ENCODE measurements at places on chromosomes 5 and 9.

DNA sequence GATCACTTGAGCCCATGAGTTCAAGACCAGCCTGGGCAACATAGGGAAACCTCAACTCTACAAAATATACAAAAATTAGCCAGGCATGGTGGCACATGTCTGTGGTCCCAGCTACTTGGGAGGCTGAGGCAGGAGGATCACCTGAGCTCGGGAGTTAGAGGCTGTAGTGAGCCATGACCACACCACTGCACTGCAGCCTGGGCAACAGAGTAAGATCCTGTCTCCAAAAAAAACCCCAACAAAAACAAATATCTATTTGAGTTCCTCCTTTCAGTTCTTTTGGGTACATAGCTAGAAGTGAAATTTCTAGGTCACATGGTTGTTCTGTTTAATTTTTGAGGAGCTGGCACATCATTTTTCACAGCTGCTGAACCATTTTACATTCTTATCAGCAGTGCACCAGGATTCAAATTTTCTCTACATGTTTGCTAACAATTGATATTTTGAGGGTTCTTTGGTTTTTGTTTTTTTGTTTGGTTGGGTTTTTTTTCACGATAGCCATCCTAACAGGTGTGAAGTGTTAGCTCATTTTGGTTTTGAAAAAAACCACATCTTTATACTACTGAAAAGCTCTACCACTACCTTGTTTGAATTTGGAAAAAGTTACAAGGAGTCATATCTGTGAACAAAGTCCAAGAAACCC is 176.9 kb upstream of the SLC12A2 start:
- DNase-seq, result no peak

DNA sequence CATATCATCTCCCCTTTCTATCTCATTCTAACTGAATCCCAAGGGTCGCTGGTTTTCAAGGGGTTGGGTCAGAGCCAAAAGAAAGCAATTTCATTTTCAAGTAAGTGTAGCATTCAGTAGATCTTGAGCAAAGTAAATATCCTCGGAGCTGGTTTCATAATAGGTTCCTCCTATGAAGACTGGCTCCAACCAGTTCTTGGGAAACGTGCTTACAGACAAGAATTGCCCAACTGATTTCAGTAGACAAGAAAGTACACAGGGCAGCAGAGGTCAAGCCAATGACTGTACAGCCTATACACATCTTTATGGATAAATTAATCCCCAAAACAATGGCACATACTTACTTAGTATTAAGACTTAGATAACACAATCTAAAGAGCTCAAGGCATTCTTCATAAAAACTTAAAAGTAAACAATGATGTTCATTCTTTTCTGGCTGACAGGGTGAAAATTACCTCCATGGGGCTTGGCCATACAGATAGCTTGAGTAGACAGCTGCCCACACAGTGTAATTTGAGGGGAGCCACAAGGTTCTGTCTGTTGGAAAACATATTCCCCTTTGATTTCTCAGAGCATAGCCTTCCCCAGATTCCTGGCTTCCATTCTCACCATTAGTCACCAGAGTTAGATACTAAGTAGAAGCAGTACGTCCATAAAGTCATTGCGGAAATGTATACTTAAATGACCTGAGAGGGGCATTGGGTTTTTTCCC is 163.9 kb downstream of the ARRDC3 start:
- DNase-seq, result peak; percentile 76

GRCh38 chr5:16546732-16547131 is 70.1 kb downstream of the RETREG1 start:
- DNase-seq, result no peak

- no peak for DNase-seq
These were observed 120.6 kb downstream of the TRIO start for GRCh38 chr5:14263699-14264098.

- DNase-seq, result no peak
These were observed 306.4 kb downstream of the NTRK2 start for GRCh38 chr9:84975926-84976325.
